Nephron progenitor cell (in vitro differentiated cells): ENCODE measurements at places on chromosomes 4 and X.

- no peak for DNase-seq
Observed at GRCh38 chr4:85777908-85778631, 303.1 kb downstream of the ARHGAP24 start.

- DNase-seq = no peak
Observed at GRCh38 chr4:6205973-6206372, 5.6 kb upstream of the JAKMIP1 start.

GRCh38 chr4:153731239-153731638 lies 28.6 kb downstream of the RNF175 start:
- no peak for DNase-seq

- DNase-seq = peak; percentile 59
Observed at GRCh38 chr4:152534541-152535359, 1.1 kb downstream of the FBXW7 start.
